Cortex of kidney (tissue), 1 donor: ENCODE measurements at places on chromosomes 11 and 22.

GRCh38 chr22:21682385-21683175, 16.8 kb downstream of the PPIL2 start:
- DNase-seq, result no peak

DNA sequence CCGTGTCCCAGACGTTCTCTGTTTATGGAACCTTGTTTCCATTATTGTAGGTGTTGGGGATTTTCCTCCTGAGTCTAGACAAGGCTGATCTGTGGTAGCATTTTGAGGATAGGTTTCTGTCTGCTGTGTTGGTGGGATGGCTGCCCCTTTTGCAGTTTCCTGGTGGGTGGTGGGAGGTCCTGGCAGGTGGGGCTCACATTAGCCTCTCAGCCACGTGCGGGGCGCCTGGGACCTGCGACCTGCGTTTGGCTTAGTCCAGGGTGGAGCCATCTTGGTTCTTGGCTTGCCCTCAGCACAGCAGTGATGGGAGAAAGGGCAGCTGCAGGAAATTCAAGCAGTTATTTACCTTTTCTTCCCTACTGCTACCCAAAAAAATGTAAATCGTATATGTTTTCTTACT, 143.4 kb downstream of the TBC1D22A start:
- DNase-seq, result no peak

DNA sequence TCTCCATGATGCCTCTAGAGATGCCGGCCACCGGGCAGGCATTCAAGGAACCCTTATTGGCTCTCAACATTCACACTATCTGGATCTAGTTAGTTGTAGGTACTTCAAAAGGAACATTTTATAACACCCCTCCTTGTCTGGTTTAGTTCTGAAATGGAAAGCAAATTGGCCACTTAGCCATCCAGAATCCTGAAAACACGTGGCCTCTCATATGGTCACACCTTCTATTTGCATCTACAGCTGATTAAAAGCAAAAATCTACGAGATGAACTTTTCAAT, 29.2 kb downstream of the ABTB2 start:
- DNase-seq, result no peak

- DNase-seq, result no peak
These were observed 4.2 kb downstream of the HSPA8 start for GRCh38 chr11:123057661-123058305.

GRCh38 chr22:26737262-26737661, 79.9 kb downstream of the MIAT start:
- no peak for DNase-seq

- DNase-seq, result no peak
These were observed 1.2 kb downstream of the BET1L start for GRCh38 chr11:206002-206384.

DNA sequence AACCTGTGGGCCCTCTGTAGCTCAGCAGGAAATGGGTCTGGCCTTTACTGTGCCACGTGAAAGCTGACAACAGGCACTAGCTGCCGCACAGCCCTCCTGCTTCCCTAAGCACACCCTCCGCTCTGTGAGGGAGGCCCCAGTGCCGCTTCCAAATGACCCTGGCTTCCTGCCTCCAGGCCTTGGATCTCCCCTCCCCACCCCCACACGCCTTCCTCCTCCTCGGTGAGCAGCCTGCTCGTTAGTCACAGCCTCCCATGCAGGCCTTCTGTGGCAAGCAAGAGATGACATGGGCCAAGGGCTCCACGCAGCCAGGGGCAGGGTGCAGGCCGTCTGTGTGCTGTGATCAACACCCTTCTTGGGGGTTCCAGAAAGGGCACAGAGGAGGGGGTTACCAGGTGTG, 15.3 kb upstream of the RASL10A start:
- no peak for DNase-seq

DNA sequence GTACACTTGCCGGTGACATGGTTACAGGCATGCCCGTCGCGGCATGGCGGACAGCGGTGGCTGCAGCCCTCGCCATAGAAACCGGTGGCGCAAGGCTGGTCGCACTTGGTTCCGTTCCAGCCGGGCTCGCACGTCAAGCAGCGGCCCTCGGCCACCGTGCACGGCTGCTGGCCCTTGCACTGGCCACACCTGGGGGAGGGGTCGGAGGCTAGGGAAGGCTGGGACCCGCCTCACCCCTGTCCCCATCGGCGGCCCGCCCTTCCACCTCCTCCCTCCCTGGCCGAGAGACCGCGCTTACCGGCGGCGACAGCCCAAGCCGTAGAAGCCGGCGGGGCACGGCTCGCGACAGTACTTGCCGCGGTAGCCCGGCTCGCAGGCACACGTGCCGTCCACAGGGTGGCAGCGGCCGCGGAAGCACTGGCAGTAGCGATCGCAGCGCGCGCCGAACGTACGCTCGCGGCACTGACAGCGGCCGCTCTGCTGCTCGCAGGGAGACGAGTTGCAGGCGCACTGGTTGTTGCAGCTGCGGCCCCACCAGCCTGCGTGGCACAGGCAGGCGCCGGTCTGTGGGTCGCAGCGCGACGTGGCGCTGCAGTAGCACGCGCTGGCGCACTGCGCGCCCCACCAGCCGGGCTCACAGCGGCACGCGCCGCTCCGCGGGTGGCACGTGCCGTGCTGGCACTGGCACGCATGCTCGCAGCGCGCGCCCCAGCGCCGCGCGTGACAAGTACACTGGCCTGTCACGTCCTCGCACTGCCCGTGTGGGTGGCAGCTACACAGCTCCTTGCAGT, 6.7 kb downstream of the SCARF2 start:
- DNase-seq, result no peak

DNA sequence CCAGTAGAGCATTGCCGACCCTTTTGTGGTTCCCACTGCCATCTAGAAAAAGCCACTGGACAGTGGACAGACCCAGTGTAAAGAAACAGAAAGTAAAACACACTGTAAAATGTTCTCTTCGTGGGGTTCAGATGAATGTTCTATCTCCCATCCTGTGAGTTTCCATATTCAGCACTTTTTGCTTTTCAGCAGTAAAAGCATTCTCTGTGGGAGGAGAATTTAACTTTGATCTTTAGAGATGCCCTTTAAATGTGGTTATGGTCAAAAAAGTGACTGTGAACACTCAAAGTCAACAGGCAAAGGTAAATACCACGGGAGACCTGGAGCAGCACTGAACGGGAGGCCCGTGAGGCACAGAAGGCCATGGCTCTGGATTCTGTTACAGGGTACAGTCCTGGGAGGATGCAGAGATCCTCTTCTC, 53.9 kb downstream of the FLI1 start:
- DNase-seq, result no peak

DNA sequence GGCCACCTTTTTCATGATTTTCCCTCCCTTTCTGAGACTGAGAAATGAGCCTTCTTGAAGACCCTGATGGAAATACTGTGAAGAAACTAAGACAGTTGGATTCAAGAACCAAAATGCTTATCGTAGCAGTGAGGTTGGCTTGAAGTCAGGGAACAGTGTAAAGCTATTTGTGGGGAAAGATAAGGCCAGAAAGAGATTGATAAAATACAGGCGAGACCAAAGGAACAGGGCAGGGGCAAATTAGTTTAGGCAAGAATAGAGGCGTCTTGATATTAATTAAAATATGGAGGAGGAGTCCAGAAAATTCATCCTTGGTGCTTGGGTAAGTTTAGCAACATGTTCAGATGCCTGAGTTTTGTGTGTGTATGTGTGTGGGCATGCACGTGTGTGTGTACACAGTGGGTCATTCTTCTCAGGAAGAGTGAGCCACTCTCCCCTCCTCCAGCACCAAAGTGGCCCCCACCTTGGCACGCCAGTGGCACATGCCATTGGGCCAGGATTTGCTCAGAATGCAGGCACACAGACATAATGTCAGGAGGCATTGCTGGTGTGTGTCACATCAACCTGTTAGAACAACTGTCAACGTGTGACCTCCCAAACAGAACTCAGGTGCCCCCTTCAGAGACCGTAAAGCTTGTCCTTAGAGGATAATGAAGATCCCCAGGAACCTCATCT, 3.9 kb upstream of the EHF start:
- no peak for DNase-seq

- no peak for DNase-seq
These were observed 8.2 kb upstream of the PRR5 start for GRCh38 chr22:44693756-44694155.

GRCh38 chr11:107705027-107705426, 6.8 kb downstream of the SLN start:
- DNase-seq, result no peak

- no peak for DNase-seq
These were observed 56.3 kb downstream of the CD82 start for GRCh38 chr11:44621784-44622183.
